ENCODE measurements at places on chromosomes 5 and 9. TPM values are rescaled to one million over a fixed set of nuclear protein-coding genes. Genes with fewer than 3 reads are reported as not detected.

- no peaks in the 10 kb centered on the region for H3K36me3 ChIP-seq
- no peak for DNase-seq
- no peaks in the 10 kb centered on the region for H3K27me3 ChIP-seq
- H3K27ac ChIP-seq: no peak overlapping the region
Observed at GRCh38 chr5:31049461-31049860, 144.0 kb upstream of the CDH6 start.

GRCh38 chr5:111278858-111279504, 54.8 kb downstream of the CAMK4 start:
- H3K4me1 ChIP-seq: no peaks in the 10 kb centered on the region
- H3K27me3 ChIP-seq: no peaks in the 10 kb centered on the region
- no peak for DNase-seq
- no peak overlapping the region for H3K27ac ChIP-seq
- no peak overlapping the region for H3K4me3 ChIP-seq
- H3K36me3 ChIP-seq: no peaks in the 10 kb centered on the region

GRCh38 chr5:177027665-177028064, 5.2 kb downstream of the ZNF346 start:
- peaks cover 13% of the 10 kb centered on the region for H3K4me1 ChIP-seq
- peaks cover 10% of the 10 kb centered on the region for H3K36me3 ChIP-seq
- H3K27me3 ChIP-seq: no peaks in the 10 kb centered on the region
- H3K4me3 ChIP-seq: no peak overlapping the region
- DNase-seq: no peak

- no peak for DNase-seq
- H3K27ac ChIP-seq: no peak overlapping the region
- H3K4me1 ChIP-seq: no peaks in the 10 kb centered on the region
- H3K27me3 ChIP-seq: no peaks in the 10 kb centered on the region
Observed at GRCh38 chr5:164306662-164307061, 801.2 kb downstream of the MAT2B start.

DNA sequence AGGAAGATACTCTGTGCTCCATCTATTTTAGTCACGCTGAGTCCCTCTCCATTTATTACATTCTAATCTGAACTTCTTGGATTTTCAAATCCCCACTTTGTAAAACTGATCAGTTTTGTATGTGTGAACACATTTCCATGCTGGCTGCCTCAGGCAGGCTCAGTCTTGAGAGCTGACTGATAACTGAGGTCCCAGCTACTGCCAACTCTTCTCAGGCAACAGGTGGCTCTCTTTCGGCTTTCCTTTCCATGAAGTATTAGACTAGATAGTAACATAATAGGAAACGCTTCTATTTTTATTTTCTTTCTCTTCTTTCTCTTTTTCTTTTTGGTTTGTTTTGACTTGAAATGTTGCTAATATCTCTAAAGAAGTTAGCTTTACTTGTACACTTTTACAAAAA, 138.4 kb downstream of the TARS1 start:
- H3K4me1 ChIP-seq: no peaks in the 10 kb centered on the region
- H3K27ac ChIP-seq: no peak overlapping the region
- H3K4me3 ChIP-seq: no peak overlapping the region
- no peak for DNase-seq
- no peaks in the 10 kb centered on the region for H3K36me3 ChIP-seq
- H3K27me3 ChIP-seq: no peaks in the 10 kb centered on the region

GRCh38 chr5:83865579-83865978, 144.9 kb upstream of the HAPLN1 start:
- H3K27me3 ChIP-seq: no peaks in the 10 kb centered on the region
- no peaks in the 10 kb centered on the region for H3K4me1 ChIP-seq
- H3K27ac ChIP-seq: no peak overlapping the region
- no peaks in the 10 kb centered on the region for H3K36me3 ChIP-seq

DNA sequence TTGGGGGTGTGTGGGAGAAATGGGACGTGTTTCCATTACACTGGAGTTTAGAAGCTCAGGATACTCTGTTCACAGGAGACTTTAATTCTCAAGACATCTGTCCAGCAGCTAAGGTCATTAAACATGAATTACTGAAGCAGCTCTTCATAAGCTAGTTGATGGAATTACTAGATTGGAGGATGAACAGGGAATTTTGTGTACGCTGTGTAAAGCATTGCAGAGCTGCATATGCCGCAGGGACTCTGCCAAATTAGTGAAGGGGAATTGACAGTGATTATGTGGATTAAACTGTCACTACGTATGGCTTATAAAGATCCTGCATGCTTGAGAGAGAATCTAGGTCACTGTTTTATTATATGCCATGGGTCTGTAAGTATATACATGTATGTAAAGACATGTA, 177.5 kb upstream of the TBC1D2 start:
- no peak for DNase-seq
- no peak overlapping the region for H3K27ac ChIP-seq
- no peak overlapping the region for H3K4me3 ChIP-seq

DNA sequence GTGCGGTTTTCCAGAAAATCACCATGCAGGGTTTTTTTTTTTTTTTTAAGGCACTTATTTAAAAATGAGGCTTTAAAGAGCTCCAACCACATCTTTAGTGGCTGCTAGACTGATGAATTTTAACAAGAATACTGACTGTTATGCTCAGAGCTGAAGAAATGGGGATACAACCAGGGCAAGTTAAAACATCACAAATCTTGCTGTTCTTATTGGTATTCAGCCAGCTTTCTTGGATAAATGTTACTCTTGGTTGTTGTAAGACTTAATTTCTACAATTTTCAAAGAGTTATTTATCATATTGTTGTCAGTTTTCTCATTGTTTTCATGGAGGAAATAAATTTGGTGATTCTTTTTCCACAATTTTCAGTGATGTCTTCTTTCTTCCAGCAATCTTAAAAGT, 352.8 kb upstream of the FAM174A start:
- H3K4me3 ChIP-seq: no peak overlapping the region
- no peaks in the 10 kb centered on the region for H3K4me1 ChIP-seq
- H3K36me3 ChIP-seq: no peaks in the 10 kb centered on the region
- no peak overlapping the region for H3K27ac ChIP-seq

- H3K4me1 ChIP-seq: no peaks in the 10 kb centered on the region
- no peak for DNase-seq
- no peaks in the 10 kb centered on the region for H3K36me3 ChIP-seq
- H3K27me3 ChIP-seq: no peaks in the 10 kb centered on the region
- H3K4me3 ChIP-seq: no peak overlapping the region
Observed at GRCh38 chr9:25857147-25857546, 178.9 kb upstream of the TUSC1 start.

The PCDHA4 gene
- 0.83 TPM for total RNA-seq

The TLR4 gene
- 19.2 TPM for total RNA-seq

The OR1N2 gene
- total RNA-seq: not detected

All from esophagus muscularis mucosa (tissue), 4 donors.